ENCODE measurements at places on chromosomes 1 and 21.
A peak's percentile ranks its signal among the peaks of the same experiment; 100 is the strongest.

- peak; percentile 59 for DNase-seq
Measured at GRCh38 chr1:197632651-197633050, 142.6 kb downstream of the DENND1B start.

- DNase-seq: no peak
Measured at GRCh38 chr1:31617218-31617915, at the start of gene HCRTR1. Gene HCRTR1, plus strand, starts transcription at chr1:31617689. Its CDS starts 1,504 bp downstream, at chr1:31619193.

DNA sequence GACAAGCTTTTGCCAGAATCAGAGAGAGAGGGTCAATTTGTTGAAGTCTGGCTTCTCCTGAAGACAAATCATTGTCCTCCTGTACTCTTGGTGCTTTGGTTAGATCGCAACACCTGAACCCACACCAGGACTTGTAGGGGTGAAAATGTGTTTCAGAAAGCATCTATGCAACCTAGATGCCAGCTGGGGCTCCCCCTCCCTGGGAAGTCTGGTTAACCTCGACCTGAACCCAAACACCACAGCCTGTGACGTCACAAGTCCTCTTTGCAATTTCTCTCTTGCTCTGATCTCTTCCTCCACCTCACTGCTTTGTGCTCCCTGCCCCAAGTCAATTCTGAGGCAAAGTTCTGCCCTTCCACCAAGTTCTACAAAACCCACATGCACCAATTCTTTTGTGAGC, 42.8 kb upstream of the USP24 start:
- DNase-seq: peak; percentile 36

GRCh38 chr21:20822666-20823065, 175.5 kb upstream of the NCAM2 start:
- DNase-seq: no peak

- no peak for DNase-seq
Measured at GRCh38 chr1:15262706-15263105, 15.7 kb downstream of the FHAD1 start.

DNA sequence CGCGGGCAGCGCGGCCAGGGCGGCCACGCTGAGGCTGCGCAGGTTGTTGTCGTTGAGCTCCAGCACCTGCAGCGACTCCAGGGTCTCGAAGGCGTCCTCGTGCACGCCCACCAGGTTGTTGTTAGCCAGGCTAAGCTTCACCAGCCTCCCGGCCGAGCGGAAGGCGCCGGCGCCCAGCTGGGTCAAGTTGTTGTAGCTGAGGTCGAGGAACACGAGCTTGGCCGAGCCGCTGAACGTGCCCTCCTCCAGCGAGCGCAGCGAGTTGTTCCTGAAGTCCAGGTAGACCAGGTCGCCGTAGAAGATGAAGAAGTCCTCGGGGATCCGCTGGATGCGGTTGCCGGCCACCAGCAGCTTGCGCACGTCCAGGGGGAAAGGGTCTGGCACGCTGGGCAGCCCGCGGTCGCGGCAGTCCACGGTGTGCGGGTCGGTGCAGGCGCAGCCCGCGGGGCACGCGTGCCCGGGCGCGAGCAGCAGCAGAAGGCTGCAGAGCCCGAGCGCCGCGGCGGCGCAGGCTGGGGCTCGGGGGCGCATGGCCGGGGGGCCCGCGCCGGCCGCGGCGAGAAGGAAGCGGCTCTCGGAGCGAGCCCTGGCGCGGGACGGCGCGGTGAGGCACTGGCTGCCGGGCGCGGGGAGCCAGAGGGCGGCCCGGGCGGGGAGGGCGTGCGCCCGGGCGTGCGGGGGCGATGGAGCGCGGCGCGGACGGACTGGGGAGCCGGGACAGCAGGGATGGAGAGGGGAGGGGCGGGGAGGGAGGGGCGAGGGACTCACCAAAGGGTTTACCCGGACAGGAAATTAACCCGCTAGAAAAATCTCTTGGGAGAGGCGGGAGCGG, 524 bp downstream of the LRRC38 start:
- DNase-seq: no peak

DNA sequence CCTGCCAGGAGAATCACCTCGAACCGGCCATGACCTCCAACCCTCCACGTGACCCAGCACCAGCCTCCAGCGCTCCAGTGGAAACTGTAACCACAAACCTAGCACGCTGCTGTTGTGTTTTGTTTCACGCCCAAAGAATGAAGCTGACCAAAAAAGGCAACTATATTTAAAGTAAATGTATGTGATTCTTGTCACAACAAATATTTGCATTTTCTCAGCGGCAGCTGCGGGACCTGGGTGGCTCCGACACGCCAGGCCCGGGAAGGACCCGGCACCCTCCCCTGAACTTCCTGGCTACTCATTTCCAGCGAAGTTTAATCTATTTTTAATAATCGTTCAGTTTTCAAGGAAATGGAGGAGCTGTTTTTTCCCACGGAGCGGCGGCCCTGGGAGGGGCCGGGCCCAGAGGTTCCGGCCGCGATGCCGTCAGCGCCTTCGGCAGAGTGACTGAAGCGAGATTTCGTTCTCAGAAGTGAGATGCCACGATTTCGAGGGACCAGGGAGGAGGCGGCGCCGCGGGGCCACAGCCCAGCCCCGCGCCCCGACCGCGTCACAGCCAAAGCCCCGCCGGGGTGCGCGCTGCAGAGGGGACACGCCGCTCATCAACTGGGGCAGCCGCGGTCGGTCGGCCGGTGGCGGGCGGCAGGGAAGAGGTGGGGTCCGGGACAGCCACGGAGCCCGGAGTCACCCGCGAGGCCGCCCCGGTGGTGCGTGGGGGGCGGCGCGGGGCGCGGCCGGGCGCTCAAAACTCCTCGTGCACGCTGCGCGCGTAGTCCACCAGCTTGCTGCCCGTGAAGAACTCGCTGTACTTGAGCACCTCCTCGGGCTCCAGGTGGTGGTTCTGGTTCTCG, 3.0 kb upstream of the TNFRSF4 start:
- no peak for DNase-seq

DNA sequence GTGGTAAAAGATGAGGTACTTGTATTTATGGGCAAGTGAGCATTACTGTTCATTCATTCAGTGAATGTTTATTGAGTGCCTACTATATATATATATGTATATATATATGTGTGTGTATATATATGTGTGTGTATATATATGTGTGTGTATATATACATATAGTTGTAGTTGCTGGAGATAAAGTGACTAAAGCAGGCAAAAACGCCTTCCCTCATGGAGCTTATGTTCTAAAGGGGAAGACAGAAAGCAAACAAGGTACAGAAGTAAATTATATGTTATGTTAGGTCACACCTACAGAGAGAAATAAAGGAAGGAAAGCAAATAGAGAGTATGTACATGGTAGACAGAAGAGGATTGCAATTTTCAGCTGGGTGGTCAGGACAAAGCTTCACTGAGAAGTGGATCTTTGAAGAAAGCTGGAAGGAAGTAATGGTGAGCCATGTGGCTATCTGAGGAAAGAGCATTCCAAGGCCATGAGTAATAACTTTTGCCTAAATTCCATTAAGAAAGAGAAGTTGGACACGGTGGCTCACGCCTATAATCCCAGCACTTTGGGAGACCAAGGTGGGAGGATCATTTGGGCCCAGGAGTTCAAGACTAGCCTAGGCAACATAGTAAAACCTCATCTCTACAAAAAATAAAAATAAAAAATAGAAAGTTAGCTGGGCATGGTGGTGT, 33.5 kb upstream of the KLF17 start:
- DNase-seq: no peak

- peak; percentile 99 for DNase-seq
Measured at GRCh38 chr1:155172732-155173477, at the start of gene KRTCAP2. Gene KRTCAP2, minus strand, starts transcription at chr1:155173304. Its CDS starts 80 bp downstream, at chr1:155173224.

GRCh38 chr1:186178426-186179043, 196.5 kb downstream of the TPR start:
- no peak for DNase-seq

DNA sequence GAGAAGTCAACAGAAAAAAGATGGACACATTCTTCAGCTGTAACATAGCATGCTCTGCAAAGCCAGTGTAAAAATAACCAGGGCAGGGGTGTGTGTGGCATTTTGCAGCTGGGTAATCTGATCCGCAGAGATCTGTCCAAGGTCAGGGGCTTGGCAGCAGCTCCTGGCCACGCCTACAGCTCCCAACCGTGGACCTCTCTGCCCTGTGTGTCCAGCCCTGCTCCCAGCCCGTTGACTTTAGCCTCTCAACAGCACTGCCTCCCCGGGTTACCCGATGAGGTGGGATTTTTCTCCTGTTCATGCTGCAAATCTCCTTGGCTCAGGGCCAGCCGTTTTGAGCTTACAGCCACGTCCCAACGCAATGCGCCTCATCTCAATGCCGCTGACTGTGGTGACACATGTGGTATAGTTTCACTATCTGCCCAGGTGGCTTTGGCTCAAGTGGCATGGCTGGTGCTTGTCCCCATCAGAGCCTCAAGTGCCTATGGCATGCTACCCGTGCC, 68.1 kb downstream of the VWA5B1 start:
- no peak for DNase-seq

DNA sequence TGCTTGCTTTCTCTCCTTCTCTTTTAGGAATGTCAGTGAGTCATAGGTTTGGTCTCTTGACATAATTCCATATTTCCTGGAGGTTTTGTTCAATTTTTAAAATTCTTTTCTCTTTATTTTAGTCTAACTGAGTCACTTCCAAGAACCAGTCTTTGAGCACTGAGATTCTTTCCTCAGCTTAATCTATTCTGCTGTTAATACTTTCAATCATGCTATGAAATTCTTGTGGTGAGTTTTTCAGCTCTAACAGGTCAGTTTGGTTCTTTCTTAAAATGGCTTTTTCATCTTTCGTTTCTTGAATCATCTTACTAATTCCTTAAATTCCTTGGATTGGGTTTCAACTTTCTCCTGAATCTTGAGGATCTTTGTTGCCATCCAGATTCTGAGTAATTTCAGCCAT, 321.0 kb downstream of the PTBP2 start:
- DNase-seq: no peak

- no peak for DNase-seq
Measured at GRCh38 chr1:173742203-173742886, 27.6 kb downstream of the KLHL20 start.

- no peak for DNase-seq
Measured at GRCh38 chr1:14592004-14592631, 6.4 kb upstream of the KAZN start.

- no peak for DNase-seq
Measured at GRCh38 chr1:205510951-205511330, 6.5 kb downstream of the CDK18 start.

GRCh38 chr1:64848136-64848535, 103.3 kb downstream of the RAVER2 start:
- DNase-seq: no peak

GRCh38 chr21:33374450-33375096, 28.6 kb upstream of the IFNGR2 start:
- DNase-seq: peak; percentile 87

GRCh38 chr1:58722967-58723366, 23.1 kb upstream of the MYSM1 start:
- no peak for DNase-seq

DNA sequence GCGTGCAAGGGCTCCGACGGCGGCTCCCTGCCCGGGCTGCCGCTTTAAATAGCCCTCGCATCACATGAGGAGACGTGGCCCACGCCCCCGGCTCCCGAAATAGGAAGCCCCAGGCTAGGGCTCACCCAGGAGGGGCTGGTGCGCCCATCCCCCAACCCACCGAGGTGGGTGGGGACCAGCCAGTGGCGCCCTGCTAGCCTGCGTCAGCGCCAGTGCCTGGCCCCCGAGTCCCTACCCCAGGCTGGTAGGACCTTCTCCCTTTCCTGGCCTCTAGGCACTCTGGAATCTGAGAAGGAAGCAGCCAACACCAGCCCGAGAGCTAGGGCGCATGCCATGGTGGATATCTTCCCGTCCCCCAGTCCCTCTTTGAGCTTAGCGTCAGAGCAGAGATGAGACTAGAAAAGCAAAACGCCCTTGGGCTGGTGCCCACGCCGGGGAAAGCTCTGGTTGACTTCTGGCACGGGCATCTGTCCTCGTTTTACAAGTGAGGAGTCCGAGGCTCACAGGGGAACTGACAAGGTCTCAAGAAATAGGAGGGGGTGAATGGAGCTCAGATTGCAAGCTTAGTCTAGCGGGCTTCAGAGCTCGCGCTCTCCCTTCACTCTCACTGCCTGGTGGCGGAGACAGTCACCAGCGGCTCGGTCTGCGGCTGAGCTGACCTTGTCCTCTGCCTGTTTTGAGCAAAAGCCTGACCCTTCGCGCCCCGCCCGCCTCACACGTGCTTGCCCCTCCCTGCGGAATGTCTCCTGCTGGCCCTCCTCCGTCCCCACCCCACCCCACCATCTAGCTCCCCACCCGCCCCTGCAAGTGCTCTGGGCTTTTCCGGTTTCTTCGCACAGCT, at the start of gene FABP3:
Gene FABP3, minus strand, starts transcription at position 21 of the 841 bp plus-strand sequence. CDS start 62 bp downstream, outside the sequence.
- DNase-seq: peak; percentile 73

- no peak for DNase-seq
Measured at GRCh38 chr1:63864224-63864641, 90.4 kb downstream of the ROR1 start.

GRCh38 chr1:10744654-10745238, 51.7 kb downstream of the CASZ1 start:
- no peak for DNase-seq

- no peak for DNase-seq
Measured at GRCh38 chr1:59183749-59184317, 113.1 kb upstream of the FGGY start.

DNA sequence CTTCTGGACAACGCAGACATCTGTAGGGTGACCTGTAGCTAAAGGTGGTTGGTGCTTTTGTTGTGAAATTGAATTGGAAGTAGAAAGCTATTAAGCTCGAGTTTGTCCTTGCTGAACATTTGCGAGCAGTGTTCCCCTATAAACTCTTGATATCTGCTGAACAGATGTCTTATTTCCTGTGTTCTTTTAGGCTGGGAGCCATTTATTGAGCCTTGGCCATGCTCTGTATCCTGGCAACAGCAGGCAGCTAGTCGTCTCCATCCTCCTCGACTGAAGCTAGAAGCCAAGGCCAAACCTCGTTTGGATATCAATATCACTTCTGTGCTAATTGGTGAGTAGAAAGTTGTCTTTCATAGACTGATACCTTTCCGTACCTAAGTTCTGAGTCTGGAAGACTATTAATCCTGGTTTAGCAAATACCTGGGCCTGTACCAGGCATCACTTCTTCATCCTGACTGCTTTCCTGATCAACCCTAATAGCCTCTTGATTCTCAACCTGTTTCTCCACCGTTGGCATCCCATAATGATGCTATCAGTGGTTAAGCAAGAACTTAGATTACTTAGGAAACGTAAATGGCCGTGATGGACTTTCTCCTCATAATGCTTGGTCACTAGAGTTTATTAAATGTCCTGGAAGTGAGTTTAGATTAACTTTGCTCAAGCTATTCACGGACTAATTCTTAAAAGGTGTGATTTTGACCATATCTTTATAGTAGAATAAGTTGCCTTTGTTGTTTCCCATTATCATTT, 103.4 kb downstream of the VPS13D start:
- no peak for DNase-seq

GRCh38 chr1:75600781-75601180, 10.1 kb downstream of the SLC44A5 start:
- DNase-seq: no peak

- peak; percentile 14 for DNase-seq
Measured at GRCh38 chr1:112794654-112795239, 79.6 kb upstream of the PPM1J start.

DNA sequence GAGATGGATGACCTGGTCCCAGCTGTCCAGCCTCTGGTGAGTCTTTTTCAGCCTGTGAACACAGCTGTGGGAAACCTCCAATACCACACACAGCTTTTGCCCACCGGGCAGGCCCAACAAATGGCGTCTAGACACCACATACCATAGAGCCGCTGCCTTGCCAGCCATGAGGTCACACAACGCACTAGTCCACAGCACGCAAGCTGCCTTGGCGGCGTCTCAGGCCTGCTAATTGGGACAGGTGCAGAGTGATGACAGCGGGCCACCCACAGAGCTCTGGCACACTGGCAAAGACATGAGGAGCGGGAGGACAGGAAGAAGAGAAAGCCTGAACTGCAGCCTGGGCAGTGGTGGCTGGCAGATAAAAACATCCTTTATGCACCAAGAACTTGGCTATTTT, 125.5 kb downstream of the ADAMTS1 start:
- DNase-seq: no peak

GRCh38 chr1:71593523-71593922, 512.7 kb upstream of the ZRANB2 start:
- peak; percentile 30 for DNase-seq
